Mesendoderm (in vitro differentiated cells): ENCODE measurements at places on chromosomes 6 and 20.

DNA sequence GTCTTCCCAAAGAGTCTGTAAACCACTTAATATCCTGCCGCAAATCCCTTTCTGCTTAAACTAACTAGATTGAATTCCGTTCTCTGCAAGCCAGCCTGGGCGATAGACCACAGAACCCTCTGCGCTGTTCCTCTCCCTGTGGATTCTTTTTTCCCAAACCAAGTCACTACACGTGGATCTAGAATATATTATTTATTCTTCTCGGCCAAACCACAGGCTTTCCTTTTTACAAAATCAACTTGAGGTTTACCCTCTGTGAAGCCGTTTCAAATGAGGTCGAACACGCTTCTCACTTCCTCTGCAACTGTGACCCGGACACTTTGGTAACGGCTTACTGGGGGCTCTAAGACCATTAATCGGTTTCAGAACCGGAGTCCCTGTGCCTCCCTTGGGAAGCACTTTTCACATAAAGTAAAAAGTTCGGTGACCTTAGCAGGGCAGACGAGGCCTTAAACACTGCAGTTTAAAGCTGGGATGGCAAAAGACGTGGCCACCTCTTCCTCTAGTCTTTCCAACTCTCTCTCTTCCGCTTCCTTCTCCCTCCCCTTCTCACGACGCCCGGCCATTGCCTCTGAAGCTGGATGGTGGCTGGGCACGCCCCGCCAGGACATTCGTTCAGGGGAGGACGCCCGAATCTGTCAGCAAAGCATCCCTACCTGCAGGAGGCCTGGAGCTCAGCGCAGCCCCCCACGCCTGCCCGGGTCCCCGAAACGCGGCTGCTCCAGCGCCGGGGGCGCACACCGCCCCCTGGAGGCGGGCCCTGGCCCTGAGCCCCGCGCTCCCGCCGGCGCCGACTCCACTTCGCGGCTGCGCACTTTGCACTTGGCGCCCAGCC, 55.0 kb upstream of the FOXC1 start:
- no peak for DNase-seq

DNA sequence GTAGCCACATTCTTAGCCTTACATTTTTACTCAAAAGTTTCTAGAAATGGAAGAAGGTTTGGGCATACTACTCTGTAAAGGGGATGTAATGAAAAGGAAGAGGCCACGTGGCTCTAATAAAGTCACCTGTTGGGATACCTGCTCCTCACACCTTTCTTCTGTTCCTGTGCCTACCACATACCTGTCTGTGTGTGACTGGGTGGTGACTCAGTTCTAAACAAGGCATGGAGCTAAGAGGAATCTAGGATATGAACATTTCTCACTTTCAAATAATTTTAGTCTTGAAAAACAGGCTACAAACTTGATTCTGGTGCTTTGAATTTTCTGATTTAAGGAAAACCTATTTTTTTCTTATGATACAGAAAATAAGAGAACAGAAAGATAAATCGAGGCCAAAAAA, 363.6 kb downstream of the RFPL4B start:
- DNase-seq = no peak

- DNase-seq = peak; percentile 99
Observed at GRCh38 chr6:130215526-130215925, 7.2 kb downstream of the SAMD3 start.

DNA sequence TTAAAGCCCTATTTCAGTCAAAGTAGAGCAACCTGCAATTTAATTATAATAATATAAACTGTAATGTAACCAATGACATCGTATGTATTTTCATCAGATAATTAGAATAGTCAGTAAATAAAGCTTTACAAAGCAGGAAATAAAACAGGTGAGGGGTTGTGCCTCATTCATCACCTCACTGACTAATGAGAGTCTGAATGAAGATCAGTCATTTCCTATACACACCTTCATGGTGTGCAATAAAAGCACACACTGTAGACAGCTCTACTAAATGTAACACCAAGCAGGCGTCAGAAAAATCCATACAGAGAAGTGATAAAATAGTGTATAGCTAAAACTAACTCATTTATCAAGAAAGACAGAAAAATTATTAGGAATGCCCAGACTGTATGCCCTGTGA, 105.9 kb downstream of the MAN1A1 start:
- DNase-seq = no peak

- no peak for DNase-seq
Observed at GRCh38 chr6:133418108-133418507, 177.0 kb downstream of the EYA4 start.

DNA sequence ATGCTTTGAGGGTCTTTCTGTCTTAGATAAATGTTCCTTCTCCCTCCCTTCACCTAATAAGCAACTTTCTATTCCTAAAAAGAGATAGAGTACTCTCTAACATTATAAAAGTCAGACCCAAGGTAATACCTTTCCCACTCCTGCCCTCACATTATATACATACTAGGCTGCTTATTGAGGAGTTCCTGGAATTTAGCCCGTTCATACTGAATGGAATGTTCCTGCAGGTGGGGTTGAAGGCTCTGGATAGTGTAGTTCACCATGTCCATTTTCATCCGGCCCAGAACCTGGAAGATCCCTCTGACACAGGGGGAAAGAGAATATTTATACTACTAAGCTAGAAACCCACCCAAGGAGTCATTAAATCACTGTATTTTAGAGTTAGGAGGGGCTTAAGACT, 20.4 kb downstream of the TCP11 start:
- DNase-seq = no peak

DNA sequence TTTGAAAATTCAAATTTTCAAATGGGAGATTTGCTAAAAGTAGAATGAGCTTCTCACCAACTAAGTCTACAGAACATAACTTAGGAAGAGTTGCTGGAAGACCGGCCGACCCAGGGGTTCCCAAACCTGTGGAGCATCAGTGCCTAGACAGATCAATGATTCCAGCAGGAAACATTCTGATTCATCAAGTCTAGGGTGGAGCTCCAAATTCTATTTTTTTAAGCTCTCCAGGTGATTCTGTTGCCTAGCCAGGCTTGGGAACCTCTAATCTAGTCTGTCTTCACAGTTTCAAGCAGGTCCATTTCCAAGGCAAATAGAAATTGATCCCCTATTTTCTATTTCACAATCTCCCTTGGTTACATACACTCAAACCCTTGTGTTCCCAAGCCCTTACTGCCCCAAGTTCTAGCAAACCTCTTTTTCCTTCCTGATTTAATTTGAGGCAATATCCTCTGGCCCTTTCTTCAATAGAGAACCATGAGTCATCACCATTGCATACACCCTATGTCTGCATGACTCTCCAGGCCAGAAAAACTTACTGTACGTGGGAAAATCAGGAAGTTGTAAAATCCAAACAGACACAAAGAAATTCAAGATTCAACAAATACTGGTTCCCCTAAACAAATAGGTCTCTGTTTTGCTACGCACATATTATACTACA, 8.9 kb downstream of the ATXN1 start:
- no peak for DNase-seq

GRCh38 chr6:105803442-105803841, 282.7 kb upstream of the PRDM1 start:
- no peak for DNase-seq

DNA sequence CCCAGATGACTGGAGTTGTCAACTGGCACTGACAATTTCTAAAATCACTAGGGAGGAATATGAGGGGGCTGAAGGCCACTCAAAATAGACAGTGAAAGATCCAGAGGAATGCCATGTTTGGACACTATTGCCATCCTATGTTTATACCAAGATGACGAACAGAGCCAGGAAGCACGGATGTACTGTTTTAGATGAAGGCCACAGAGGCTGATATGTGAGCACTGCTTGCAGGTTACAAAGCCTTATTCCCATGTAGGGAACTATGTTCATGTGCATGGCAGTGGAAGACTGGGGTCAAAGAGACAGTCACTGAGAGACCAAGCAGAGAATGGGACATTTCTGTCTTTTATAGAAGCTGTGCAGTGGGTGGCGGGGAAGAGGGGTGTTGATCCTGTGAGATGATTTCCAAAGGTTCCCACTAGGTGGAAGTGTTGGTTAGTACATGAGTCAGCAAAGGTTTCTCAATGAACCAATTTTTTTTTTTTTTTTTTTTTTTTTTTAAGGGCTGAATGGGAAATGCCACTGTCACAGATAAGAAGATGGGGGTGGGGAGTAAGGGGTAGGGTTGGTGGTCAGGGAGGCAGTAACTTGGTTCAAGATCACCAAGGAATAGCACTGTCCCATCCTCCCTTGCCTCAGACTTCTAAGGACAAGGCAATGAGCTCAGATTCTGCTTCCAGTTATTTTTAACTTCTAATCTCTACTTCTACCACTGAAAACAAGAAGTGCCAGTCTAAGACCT, 46.7 kb upstream of the MOCS1 start:
- peak; percentile 78 for DNase-seq

DNA sequence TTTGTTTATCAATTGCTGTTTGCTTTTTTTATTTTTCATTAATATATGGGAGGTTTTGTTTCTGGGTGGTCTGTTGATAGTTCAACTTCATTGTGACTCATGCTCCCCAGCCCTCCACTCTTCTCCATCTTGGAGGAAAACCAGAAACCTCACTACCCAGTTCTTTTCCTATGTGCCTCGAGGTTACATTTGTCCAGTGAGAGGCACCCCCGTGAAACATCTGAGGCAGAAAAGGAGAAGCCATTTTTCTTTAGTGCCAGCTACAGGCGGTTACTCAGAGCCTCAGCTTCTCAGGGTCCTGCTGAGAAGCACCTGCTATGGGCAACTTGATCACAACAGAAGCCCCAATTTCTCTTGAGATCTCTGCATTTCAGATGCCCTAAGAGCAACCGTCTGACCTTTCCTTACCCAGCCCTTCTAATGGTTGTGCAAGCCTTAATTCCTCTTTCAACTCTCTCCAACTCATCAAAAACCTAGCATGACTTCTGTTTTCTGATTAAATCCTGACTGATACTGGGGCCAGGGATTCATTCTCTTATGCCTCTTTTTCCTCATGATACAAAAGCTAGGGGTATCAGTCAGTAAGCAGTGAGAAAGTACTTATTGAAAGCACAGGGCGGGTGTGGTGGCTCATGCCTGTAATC, 144.6 kb downstream of the ELOVL4 start:
- no peak for DNase-seq

GRCh38 chr6:136798044-136798443, 5.8 kb upstream of the MAP3K5 start:
- no peak for DNase-seq

DNA sequence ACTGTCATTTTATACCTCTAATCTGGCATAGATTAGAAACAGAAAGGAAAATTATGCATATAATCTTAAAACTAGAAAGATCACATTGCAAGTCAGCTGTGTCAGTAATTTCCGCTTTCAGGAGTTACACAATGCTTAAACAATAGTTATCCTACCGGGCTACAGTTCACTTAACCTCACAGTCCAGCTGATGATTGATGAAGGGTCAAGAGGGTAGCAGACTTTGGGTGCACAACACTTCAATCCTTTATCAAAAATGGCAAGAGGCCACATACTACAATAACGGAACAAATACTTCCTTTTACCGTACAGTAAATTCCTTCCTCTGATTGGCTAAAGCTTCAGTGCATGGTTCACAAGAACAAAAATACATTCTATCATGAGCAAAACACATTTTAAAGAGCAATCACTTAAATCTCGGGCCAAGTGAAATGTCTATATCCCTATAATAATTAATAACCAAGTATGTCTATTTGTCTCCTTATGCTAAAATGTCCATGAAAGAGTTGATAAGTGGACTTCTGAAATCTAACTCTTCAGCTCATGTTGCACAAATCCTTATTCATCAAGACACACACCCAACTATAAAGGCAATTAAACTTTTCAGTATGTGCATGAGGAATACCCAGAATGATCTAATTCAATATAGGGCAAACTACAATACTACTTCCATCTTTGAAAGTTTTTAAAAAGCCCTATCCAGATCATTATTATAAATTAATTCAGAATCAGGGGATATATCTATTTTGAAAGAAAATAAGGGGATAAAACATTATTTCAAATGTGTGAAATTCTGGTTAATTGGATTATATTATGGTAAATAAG, 76.8 kb downstream of the HIVEP2 start:
- no peak for DNase-seq

GRCh38 chr6:166307082-166308032, 835 bp downstream of the PRR18 start:
- DNase-seq = peak; percentile 64

DNA sequence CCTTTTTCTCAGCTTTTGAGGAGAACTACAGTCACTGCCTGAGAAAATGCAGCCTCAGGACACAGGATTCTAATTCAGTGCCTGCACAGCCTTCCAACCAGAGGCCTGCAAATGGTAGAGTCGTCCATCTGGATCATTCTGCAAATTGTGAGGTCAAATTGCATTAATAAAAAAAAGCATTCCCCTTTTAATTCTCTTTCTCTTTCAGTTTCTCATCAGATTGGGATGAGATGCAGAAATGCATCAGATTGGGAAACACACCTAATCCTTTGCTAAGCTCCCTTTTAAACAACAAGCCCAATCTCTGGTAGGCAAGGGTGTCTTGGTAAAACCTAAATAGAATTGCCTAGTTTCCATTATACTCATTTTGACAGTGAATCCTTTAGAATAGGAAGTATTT, 838.8 kb downstream of the MAFB start:
- no peak for DNase-seq

GRCh38 chr20:775679-776135, 7.4 kb upstream of the SLC52A3 start:
- DNase-seq = peak; percentile 43

GRCh38 chr6:88358846-88359245, 192.7 kb upstream of the CNR1 start:
- no peak for DNase-seq

- no peak for DNase-seq
Observed at GRCh38 chr6:80696268-80696667, 589.8 kb downstream of the BCKDHB start.

GRCh38 chr20:23125625-23126191, 39.6 kb upstream of the CD93 start:
- no peak for DNase-seq

- peak; percentile 54 for DNase-seq
Observed at GRCh38 chr20:48919882-48920526, 1.5 kb upstream of the ARFGEF2 start.

GRCh38 chr6:6085928-6086668, 79.4 kb upstream of the NRN1 start:
- no peak for DNase-seq

DNA sequence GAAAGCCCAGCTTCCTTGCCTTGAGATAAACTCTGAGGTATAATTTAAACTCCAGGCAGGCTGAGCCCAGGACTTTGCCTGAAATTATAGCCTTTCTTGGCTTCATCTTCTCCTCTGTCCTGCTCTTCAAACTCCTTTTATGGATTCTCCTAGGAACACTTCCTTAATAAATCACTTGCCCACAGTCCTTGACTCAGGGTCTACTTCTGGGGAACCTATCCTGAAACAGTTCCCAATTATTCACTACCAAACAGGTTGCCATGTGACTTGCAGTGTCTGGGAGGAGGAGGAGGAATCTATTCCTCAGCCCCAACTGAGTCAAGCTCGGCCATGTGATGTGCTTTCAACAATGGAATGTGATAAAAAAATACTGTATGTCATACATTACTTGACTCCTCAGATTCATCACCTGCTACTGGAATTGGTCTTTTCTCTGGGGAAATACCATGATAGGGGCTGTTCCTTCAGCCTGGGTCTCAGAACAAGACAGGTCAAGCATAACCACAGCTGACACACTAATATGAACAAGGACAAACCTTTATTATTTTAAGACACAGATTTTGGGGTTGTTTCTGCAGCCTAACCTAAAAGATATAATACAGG, 20.5 kb upstream of the CDKN1A start:
- DNase-seq = no peak
